ENCODE measurements at places on chromosomes 5 and 9.

DNA sequence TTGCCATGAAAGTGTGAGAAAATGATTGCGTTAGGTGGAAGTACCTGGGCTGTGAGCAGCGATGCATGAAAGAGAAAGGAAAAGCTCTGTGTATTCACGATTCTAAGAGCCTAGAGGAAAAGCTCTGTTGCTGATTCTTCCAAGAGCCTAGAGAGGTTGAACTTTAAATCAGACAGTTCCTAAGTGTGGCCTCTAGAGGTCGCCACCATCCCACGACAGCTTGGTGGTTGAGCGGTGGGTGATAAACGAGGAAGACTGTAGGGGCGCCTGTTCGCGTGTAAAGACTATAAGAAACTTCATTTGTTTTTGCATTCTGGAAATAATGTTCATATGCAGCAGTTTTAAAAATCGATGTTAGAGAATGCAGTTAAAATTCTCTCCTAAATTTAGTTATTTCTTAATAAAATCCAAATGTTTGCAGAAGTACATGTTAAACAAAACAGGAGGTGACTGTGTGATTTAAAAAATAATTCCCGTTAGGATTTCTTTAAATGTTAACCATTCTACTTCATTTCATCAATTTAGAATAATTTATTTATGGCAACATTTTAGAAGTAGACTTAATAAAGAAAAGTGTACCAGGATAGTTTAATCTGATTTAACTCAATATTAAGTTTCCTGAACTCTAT lies 107.7 kb downstream of the TENT4A start:
- peak; percentile 36 for DNase-seq

DNA sequence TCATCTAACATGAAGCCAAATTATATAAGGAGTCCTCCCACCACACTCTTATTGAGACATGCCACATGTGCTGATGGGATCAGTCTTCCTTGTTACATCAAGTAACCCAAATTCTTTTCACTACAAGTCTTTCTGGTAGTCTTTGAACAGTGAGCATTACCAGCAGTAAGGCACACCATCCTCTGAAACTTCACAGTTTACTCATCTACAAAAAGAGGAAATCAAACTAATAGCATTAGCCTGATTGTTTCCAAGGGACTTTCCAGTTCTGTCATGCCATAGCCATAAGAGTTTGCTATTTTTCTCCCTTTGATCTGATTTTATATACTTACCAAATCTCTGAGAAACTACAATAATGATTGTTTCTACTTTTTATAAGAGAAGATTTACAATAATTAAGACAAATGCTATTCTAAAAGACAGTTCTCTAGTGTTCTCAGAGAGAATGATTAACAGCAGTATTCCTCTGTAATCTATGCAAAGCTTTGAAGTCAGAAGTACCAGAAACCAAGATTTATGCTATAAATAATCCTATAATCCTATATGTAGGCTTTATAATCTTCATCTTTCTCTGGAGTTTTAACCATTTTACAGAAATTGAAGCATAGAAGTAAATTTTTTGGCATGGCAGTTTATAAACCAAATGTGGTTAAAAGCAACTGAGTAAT lies 166.2 kb upstream of the ACO1 start:
- DNase-seq: peak; percentile 6

DNA sequence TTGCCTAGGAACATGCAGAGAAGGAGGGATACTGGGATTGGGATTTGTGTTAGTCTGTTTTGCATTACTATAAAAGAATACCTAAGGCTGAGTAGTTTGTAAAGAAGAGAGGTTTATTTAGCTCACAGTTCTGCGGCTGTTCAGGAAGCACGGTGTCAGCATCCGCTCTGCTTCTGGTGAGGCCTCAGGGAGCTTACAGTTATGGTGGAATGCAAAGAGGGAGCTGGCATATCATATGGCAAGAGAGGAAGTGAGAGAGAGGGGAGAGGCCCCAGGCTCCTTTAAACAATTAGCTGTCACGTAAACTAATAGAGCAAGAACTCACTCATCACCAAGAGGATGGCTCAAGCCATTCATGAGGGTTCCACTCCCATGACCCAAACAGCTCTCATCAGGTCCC lies 27.0 kb downstream of the IL12B start:
- no peak for DNase-seq

- DNase-seq: no peak
Measured at GRCh38 chr5:4374866-4375265, 765.3 kb upstream of the ADAMTS16 start.

DNA sequence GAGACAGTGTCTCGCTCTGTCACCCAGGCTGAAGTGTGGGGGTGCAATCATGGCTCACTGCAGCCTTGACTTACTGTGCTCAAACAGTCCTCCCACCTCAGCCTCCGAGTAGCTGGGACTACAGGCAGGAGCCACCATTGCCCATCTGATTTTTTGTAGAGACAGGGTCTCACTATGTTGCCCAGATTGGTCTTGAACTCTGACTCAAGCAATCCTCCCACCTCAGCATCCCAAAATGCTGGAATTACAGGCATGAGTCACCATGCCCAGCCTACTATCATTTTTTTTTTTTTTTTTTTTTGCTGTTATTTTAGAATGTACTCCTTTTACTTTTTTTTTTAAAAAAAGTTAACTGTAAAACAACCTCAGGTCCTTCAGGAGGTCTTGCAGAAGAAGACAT lies 449.0 kb downstream of the CCDC171 start:
- no peak for DNase-seq

- DNase-seq: no peak
Measured at GRCh38 chr9:124293718-124294506, 36.2 kb downstream of the NEK6 start.

DNA sequence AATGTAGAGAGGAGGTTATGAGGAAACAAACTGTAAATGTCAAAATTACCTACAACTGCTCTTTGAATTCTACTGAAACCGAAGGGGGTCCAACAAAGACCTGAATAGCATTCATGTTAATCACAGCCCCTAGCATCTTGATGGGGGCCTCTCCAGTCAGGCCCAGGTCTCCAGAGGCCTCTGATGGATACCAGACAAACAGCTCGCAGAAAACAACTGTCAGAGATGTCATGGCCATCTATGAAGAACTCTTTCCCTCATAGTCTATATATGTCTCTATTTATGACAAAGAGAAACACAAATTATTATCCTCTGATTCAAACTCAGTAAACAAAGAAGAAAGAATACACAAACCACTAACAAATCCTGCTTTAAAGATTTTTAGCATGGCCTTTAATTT lies 432.6 kb downstream of the CAAP1 start:
- DNase-seq: no peak

GRCh38 chr5:40781843-40782409 lies 16.2 kb downstream of the PRKAA1 start:
- DNase-seq: no peak

DNA sequence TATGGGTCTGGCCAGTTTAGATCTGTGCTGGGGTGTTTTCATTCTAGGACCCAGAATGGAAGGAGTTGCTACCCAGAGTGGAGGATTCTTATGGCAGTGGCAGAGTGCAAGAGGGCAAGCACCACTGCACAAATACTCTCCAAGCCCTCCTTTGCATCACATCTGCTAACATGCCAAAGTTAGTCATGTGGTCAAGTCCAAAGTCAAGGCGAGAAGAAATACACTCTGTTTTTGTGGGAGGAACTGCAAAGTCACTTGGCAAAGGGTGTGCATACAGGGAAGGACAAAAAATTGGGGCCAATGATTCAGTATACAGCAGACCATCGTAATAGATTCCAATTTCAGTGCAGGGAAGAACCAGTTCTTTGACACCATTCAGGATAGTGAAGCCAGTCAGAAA lies 43.9 kb upstream of the HMGCS1 start:
- DNase-seq: no peak

- no peak for DNase-seq
Measured at GRCh38 chr5:87946271-87946670, 322.4 kb downstream of the TMEM161B start.

- no peak for DNase-seq
Measured at GRCh38 chr5:127429928-127430327, 87.5 kb upstream of the PRRC1 start.

- no peak for DNase-seq
Measured at GRCh38 chr5:124302533-124302932, 443.9 kb downstream of the ZNF608 start.

- DNase-seq: no peak
Measured at GRCh38 chr9:14245901-14246525, 67.9 kb downstream of the NFIB start.

DNA sequence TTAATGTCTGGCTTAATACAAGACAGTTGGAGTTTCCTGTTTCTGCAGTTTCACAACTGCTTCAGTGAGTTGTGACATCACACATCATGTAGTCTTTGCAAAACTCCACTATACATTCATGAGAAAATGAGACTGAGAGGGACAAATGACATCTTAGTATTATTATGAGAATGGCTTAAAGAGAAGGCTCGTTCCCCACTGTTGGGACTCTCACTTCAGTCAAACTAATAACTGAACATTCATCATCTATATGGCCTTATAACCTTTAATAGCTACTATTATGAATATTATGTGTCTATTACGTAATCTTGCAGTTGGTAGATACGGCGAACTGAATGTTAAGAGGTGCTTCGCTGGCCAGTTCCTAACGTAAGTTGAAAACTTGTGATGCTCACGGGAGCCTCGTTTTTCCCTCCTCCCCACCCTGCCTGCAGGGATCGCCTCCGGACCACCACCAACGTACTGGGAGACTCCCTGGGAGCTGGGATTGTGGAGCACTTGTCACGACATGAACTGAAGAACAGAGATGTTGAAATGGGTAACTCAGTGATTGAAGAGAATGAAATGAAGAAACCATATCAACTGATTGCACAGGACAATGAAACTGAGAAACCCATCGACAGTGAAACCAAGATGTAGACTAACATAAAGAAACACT lies 79.4 kb downstream of the SLC1A3 start:
- no peak for DNase-seq

GRCh38 chr5:10712574-10713366 lies 48.3 kb downstream of the DAP start:
- DNase-seq: no peak

GRCh38 chr9:80114241-80114640 lies 542.5 kb downstream of the TLE4 start:
- no peak for DNase-seq

DNA sequence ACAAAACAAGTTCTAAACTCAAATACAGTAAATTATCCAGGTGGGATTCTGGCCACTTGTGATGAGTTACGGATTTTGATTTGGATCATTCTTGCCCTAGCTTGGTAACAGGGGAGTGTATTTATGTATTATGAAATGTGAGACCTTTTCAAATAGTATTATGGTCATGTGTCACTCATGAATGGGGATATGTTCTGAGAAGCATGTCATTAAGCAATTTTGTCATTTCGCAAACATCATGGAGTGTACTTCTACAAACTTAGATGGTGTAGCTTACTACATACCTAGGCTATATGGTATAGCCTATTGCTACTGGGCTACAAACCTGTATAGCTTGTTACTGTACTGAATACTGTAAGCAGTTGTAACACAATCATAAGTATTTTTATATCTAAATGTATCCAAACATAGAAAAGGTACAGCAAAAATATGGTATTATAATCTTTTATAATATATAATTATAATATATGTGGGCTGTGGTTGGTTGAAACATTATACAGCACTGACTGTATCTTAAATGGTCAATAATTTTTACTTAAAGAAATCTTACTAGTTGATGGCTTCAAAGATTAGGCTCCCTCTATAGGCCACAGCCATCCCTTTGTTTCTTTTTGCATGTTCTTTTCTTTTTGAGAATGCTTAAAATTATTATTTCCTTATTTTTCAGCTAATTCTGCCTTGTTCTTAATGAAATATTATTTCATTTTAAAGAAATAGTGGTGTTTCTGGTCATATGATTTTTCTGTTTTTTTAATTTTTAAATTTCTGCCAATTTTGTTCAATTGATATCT lies 128.4 kb downstream of the MAST4 start:
- DNase-seq: no peak

DNA sequence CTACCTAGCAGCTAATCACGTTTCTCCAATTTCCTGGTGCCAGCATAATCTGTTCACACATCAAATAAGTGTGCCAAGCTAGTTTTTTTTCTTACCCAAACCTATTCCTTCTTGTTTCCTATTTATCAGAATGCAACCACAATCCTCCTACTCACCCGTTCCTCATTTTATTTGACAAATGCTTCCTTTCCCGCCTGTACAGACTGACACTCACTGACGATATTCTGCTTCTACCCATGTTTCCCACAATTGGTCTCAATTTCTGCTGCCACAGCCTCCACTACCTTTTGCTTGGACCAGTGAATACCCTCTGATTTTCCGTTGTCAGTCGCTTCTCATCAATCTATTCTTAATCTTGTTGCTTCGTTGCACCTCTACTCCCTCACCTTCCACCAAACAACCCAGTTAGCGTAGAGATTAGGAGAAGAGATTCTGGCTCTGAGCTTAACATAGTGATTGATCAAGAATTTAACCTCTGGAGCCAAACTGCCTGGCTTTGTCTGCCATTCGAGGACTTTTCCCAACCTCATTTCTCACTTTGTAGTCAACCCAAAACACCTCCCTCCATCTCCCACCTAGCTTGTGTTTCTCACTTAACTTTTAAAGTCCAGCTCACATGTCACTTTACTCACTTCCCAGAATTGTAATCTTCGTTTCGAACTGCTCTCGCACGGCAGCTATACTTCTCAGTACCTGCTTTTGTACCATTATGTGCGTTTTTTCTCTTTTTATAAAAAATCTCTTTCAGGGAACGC lies 729 bp upstream of the TMEM38B start:
- no peak for DNase-seq

DNA sequence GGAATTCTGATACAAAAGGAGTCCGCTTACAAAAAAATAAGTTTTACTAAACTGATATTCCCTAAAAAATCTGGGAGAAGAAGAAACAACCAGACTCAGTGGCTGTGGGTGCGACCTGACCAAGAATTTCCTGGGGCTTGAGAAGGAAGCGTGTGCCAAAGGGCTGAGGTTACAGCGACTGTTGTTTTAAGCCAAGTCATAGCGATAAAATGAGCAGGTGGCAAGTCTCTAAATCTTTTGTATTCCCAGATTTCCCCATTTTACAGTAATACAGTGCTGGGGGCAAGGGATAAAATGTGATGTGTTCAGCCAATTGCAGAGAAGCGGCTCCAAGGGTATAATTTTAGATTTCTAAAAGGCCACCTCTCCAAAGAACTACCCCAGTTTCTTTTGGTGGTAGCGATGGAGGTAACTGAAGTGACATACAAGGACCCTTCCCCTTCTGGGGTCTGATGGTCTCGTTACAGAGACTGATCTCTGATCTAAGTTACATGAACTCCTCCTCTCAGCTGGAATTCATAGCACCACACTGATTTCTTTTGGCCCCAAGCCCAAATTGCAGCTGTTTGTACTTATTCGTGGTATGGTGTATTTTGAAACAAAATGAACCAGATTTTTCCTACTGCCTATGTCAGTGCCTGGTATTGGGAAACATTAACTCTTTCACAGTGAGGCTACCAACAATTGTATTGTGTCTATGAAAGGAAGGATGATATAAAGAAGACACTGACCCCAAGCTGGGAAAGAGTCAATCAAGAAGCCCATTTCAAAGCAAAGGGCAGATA lies 41.6 kb downstream of the LPAR1 start:
- DNase-seq: no peak

DNA sequence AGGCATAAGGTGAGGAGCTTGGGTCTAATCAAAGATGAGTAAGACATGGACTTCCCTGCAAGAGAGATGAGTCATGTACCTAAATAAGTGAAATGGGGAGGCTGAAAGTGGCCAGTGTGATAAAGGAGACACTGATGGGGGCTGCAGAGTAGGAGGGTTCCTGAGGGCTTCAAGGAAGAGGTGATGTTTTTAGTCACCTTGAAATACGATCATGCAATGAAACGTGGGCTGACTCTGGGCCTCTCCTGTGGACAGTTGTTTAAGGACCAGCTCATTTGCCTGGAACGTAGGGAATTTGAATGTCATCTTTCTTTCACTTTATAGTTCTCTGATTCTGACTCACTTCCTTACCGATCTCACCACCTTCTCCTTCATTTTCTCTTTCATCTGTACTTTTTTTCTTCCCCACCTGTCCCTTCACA lies 49.6 kb upstream of the CPLX2 start:
- DNase-seq: no peak
